Fibroblast of skin of abdomen (primary cell): ENCODE measurements at places on chromosomes 5 and 9.
A peak's percentile ranks its signal among the peaks of the same experiment; 100 is the strongest.

- no peak for DNase-seq
Measured at GRCh38 chr9:120284821-120285220, 295.1 kb downstream of the CDK5RAP2 start.

DNA sequence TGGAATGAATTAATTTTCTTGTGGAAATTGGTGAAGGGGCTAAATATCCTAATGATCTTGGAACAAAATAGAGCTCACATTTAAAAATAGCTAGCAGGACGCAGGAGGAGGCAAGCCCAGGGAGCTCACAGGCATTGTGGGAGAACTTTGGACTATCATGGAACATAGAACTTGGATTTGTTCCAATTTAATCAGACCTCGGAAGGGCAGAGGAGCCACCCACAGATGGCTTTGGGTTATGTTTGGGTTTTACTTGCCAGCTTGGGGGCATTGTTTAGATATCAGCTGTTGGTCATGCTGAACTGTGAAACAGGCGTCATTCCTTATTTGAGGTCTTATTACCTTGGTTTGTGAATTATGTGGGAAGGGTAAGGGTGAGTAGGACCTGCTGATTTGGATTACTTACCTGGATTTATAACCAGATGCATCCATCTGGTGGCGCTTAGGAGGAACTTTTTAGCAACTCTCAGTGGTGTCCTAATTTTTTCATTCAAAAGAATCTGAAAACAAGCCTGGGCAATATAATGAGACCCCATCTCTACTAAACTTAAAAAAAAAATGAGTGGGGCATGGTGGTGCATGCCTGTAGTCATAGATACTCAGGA lies 14.1 kb upstream of the PTGR1 start:
- no peak for DNase-seq

DNA sequence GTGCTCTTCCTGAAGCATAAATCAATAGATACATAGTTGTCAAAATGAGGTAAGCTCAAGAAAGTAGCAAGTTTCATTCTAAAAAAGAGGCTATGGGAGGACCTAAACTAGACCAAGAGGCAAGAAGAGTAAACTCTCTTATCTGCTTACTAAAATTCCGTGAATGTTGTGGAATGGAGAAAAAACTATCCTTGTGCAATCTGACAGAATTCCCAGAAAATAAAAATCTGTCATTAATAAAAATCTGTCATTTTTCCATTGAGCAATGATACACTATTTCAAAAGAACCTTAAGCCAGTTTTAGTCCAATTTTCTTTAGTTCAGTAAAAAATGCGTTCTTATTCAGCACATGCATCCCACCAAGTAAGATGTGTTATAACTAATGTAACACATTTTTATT lies 15.9 kb upstream of the FANCC start:
- DNase-seq: peak; percentile 26

DNA sequence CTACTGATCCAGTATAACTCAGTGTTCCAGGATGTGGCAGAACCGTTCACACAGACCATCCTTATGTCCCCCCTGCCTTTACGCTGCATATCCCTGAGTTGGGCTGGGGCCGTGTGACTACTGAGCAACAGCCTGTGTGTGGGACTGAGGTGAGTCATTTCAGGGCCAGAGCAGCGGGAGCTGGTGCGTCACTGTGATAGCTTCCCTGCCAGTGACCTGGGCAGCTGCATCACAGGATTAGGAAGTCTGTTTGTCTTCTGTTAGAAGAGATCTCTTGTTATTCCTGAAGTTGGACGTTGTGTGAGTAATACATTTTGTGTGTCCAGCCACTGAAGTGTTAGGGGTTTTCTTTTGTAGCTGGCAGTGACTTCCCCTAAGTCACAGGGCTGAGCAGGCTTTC lies 35.6 kb downstream of the TPPP start:
- DNase-seq: peak; percentile 16

DNA sequence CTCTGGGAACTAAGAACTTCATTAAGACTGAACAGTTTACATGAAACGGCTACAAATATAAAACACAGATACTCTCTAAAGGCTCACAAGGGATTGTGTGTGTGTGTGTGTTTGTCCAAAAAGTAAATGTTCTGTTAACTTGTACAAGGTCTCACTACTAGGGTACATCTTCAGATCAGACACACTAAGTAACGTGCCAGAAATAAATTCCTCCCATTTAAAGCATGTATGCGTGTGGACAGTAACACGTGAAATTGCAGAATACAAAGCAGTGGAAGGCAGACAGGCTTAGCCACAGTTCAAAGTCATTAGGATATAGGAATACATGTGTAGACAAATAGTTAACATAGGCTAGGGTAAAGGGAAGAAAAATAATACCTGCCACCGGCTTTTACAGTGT lies 1.8 kb downstream of the BNC2 start:
- DNase-seq: peak; percentile 6

GRCh38 chr9:20729523-20729922 lies 45.5 kb downstream of the FOCAD start:
- DNase-seq: peak; percentile 49

DNA sequence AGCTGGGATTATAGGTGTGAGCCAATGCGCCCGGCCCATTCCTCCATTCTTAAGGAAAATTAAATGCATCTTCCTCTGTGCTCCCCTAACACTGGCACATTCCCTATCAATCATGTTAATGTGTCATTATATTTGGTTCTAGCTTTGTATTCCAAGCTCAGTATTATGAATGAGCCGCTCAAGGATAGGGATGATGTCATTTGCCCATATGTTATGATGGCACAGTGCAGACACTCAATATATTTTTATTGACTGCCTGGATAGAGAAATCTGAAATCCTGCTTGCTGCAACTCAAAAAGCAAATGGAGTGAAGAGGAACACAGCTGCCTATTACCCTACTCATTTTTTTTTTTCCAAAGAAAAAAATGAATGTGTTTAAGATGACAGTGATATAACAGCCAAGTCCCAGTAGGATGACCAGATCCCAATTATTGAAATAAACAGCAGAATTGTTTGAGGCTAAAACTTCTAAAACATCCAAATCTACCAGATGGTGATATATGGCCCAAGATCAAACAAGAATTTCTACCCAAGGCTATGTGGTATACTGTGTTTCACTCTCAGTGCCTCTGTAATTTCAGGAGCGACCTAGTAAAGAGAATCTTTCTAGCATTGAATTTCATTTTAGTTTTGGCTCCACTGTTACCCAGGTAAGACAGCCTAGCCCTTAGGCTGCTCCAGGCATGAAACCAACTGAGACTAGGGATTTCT lies 16.3 kb downstream of the SUSD1 start:
- no peak for DNase-seq

GRCh38 chr5:157710882-157711281 lies 20.3 kb upstream of the THG1L start:
- peak; percentile 84 for DNase-seq

DNA sequence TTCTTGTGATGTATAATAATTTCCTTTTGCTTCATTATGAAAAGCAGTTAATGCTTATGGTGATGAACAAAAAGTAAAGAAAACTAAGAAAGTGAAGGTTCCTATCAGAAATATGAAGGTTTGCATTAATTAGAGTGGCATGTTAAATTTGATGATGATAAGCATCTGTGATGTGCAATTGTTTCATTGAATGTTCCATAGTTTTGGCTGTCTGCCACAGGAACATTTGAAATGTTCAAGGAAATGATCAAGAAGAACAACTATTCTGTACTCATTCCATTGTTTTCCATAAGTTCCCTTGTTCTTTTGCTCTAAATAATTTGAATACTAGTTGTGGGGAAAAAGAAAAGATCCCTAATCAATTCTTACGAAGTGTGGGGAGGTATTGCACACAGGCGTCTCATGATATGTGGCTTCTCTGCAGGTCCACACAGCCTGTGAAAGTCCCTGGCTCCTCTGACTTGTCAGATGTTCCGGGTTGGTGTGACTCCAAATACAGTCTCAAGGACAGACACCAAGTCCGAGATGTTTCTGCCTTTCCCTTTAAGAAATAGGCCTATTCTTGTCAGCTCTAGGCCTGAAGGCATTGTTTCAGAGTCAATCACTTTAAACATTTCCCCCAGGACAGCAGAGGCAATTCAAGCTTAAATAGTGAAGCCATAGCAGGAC lies 152.6 kb upstream of the MAST4 start:
- peak; percentile 23 for DNase-seq

GRCh38 chr9:82883436-82883835 lies 179.5 kb downstream of the RASEF start:
- no peak for DNase-seq

- DNase-seq: no peak
Measured at GRCh38 chr9:112831281-112831851, 59.3 kb downstream of the SLC46A2 start.

GRCh38 chr9:76115982-76116646 lies 225.6 kb downstream of the PCSK5 start:
- DNase-seq: no peak

GRCh38 chr5:180990086-180990881 lies 1.6 kb downstream of the BTNL3 start:
- DNase-seq: no peak

- peak; percentile 48 for DNase-seq
Measured at GRCh38 chr9:114271556-114272510, 51.1 kb upstream of the ORM1 start.

DNA sequence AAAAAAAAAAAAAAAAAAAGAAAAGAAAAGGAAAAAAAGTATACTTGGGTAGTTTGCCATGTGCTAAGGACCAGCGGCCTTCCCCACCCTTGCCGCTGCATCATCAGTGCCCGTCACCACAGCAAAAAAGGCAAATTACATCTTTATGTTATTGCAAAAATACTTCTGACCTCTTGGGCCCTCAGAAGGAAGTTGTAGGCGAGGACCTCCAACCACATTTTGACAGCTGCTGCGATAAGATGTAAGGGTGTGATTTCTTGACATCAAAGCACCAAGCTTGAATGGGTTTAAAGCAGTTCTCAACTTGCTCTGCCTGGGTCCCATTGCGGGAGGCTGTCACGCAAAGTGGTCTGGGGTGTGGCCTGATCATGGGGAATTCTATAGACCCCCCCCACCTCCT lies 39.2 kb downstream of the DMRT1 start:
- DNase-seq: no peak

DNA sequence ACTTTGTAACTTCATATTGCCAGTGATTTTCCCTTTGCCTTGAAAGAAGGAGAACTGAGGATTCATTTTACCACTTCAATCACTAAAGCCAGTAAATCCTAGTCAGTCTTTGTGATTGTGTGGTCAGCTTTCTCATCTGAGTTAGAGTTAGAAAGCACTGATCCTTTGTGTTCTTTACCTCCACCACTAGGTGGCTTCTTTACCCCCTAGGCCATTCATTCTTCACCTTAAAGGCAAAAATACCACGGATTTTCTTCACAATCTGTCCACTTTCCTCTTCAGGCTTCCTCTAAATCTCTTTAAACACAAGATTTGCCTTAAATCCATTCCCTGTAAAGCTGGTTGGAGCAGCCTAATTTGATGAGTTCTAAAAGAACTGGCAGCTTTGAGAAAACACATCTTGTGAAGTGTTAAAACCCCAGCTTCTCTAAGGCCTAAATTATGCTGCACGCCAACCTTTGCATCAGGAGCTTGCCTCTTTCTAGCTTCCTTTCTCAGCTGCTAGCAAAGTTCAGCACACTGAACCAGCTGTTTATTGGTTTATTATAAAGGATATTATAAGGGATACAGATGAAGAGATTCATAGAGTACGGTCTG lies 20.4 kb downstream of the BDP1 start:
- DNase-seq: peak; percentile 6

DNA sequence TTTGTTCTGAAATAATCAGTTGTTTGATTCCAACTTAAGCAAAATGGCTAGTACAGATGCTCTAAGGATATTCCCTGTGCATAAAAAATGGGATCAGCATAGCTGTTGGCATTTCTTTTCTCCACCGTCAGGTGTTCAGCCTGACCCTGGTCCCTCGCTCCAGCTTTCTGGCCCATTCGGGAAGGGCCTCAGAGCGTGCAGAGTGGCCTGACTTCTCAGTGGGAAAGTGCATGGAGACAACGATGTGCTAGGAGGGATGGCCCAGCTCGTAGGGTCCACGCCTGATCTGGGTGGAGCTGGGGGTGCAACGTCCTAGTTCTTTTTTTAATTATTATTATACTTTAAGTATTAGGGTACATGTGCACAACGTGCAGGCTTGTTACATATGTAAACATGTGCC lies 319.1 kb upstream of the IRX4 start:
- DNase-seq: no peak

DNA sequence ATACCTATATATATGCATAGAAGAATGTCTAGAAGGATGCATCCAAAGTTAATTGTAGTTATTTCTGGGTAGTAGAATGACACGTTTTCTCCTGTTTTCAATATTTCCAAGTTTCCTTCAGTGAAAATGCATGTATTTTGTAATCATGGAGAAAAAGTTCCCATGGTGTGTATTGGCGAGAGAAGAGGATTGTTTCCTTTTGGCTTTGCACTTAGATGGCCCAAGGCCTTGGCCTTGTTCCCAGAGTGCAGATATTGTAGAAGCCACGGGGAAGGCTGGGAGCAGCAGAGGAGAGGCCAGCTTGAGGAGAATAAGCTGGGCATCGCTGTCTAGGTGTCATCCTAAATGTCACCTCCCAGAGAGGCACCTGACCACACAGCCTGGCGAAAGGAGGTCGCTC lies 44.0 kb downstream of the IRF1 start:
- DNase-seq: peak; percentile 57

- no peak for DNase-seq
Measured at GRCh38 chr9:37026931-37027581, 7.0 kb downstream of the PAX5 start.

GRCh38 chr9:135075234-135076142 lies 12.0 kb upstream of the OLFM1 start:
- no peak for DNase-seq

GRCh38 chr5:136517755-136518154 lies 152.4 kb upstream of the TRPC7 start:
- DNase-seq: no peak

DNA sequence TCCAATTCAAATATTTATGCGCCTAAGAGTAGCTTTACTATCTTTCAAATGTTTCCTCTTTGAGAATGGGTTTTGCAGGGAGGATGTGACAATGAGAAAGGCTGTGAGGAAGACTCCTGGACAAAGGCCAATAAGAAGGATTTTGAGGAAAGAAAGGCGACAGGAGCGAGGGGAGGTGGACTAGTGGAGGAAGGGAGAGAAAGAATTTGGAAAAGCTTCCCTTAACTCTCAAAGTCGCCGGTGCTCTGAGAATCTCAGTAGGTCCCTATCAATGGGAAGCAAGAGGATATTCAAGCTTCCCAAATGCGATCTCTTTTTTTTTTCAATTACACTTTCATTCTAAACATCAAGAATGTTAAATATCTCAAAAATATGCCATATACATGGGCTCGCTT lies 2.8 kb upstream of the CDC20B start:
- no peak for DNase-seq

DNA sequence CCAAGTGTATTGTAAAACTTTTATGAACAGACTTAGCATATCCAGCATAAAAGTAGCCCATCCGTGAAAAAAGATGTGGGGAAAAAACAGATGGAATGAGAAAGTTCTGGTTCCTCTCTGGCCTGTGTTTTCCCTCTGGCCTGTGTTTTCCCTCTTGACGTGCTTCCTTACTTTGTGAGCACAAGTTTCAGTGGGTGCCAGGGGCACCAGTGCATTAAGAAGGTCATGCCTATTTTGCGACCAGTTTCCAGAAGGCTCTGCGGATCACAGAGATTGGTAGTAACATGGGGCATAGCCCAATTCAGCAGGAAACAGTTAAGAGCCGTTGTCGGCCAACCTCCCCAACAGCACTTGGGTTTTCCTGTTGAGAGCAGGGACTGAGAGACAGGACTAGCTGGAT lies 43.7 kb downstream of the IQGAP2 start:
- no peak for DNase-seq

- DNase-seq: no peak
Measured at GRCh38 chr5:150542933-150543445, 35.1 kb downstream of the NDST1 start.

GRCh38 chr5:62115014-62115413 lies 191.0 kb upstream of the KIF2A start:
- DNase-seq: peak; percentile 26

GRCh38 chr9:124214596-124215367 lies 43.0 kb upstream of the NEK6 start:
- DNase-seq: no peak
